CD4-positive, alpha-beta T cell treated with Interferon alpha-2 for 1 hour (primary cell): ENCODE measurements at places on chromosomes 16 and 17.

- no peak for DNase-seq
Measured at GRCh38 chr17:63563339-63563738, 13.1 kb downstream of the DCAF7 start.

DNA sequence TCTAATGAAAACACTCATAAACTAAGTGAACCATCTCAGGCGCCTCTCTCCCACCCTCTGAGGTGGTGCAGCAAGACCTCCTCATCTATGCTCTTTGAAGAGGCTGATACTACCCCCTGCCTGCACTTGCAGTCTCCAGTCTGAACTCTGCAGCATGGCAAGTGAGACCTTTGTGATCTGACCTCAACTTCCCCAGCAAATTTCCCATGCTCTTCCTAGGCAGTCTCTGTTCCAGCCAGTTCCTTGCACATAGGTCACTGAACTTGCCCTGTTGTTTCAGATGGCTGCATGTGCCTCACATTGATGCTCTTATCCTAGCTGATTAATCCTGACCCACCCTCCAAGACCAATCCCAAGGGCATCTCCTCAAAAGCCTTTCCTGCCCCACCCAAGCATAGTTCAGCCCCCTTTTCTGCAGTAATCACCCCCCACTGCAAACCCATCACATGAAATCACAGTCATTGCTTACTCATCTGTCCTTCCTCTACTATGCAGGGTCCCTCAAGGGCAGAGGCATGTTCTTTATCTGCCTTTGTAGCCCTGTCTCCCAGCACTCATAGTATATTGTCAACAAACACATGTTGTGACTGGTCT, 42.0 kb downstream of the TBX21 start:
- no peak for DNase-seq

DNA sequence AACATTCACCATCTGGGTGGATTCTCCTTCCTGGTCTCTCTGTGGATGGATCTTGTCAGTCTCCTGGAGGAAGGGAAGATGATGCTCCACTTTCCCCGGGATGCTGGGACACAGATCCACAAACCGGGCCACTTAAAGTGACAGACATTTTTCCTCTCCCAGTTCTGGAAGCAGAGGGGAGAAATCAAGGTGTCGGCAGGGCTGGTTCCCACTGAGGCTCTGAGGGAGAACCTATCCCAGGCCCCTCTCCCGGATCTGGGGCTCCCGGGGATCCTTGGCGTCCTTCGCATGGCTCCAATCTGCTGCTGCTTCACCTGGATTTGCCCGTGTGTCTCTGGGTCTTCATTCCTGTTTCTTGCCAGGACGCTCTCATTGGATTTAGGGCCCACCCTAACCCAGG, 263.1 kb upstream of the TNRC6C start:
- no peak for DNase-seq

DNA sequence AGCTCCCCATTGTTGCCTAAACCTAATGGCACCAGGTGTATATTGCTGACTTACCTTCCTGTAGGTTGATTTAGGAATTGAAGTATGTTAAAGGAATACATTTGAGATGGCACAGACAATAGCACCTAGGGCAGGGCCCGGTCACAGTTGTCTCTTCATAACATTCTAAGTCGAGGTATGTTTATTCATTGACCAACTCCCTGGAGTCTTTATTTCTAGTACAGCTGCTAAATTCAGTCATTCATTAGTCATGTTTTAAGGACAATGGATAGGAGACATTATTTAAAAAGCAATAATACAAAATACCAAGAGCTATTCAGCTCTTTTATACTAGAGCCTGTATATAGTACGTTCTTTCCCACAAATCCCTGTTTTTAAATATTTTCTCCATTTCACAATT, 369.5 kb upstream of the HSBP1 start:
- no peak for DNase-seq

DNA sequence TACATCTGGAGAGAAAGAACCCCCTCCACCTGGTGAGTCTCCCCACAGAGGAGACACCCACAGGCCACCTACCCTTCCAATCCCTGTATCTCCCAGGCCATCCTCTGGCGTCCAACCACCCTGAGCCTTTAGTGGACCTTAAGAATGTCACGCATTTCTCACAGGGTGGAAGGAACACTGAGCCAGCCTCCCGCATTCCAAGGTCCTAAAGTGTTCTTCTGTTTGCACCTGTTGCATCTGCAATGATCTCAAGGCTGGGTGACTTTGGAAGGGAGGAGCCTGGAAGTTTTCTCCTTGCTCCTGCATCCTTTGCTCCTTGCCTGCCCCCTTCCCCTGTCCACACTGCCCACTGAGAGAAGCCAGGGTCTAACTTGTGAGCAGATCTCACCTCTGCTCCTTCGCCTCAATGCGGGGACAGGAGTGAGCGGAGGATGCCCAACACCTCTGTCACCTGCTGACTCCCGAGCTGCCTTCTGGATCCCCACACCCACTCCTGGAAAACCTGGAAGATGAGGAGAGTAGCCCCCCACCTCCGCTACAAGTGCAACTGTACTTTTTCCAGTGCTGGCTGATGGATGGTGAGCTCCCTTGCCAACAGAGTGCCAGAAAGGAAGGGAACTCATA, 3.7 kb downstream of the CHST5 start:
- DNase-seq = no peak

- no peak for DNase-seq
Measured at GRCh38 chr17:60749050-60749449, 71.4 kb downstream of the BCAS3 start.

GRCh38 chr16:1958715-1959268, 546 bp upstream of the NDUFB10 start:
- DNase-seq = no peak

DNA sequence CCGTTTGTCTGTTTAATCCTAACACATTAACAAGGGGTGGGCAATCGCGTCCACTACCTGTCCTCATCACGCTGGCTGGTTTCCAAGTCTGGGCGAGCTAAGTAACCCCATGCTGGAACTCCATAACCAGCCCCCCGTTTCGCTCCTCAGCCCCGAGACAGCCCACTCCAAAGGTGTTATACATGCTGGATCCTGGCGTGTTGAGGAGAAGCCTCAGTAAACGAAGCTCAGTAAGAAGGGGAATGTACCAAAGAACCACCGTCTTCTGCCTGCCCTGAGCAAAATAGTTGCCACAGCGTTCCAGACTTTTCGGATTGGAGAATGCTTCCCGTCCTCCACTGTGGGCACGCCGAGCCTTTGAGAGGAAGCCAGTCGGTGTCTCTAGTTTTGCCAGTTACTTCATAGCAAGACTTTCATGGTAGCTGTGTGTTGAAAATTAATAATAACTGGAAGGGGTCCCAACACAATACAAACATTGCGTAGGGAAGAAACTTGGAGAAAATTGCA, 16.1 kb upstream of the C17orf78 start:
- no peak for DNase-seq

DNA sequence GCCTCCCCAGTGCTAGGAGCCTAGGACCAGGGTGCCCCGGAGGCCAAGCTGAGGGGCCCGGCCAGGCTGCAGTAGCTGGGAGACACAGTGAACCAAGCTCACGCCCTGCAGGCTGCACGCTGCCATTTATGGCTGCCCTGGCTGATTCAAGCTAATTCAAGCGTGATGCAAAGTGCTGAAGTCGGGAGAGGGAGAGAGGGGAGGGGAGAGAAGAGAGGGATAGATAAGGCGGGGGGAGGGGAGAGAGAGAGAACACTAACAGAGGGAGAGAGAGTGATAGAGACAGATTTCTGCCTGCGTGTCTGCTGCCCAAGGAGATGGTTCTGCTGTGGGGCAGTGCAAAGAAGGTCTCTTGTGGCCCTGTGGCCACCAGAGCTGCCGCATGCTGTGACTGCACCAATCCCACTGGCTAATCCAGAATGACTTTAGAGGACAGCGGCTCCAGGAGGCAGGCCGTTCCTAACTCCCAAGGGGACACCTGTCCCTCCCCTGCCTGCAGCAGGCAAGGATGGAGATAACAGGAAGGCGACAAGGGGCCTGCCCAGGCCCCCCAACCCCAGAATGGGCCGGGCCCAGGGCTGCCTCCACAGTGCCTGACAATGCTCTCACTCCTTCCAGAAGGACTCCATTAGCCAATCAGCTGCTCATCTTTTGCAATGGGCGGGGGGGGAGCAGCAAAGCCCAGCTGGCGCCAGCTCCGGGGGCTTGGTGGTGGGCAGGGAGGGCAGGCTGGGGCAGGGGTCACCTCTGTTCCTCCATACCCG, 12.9 kb downstream of the MXRA7 start:
- DNase-seq = no peak

DNA sequence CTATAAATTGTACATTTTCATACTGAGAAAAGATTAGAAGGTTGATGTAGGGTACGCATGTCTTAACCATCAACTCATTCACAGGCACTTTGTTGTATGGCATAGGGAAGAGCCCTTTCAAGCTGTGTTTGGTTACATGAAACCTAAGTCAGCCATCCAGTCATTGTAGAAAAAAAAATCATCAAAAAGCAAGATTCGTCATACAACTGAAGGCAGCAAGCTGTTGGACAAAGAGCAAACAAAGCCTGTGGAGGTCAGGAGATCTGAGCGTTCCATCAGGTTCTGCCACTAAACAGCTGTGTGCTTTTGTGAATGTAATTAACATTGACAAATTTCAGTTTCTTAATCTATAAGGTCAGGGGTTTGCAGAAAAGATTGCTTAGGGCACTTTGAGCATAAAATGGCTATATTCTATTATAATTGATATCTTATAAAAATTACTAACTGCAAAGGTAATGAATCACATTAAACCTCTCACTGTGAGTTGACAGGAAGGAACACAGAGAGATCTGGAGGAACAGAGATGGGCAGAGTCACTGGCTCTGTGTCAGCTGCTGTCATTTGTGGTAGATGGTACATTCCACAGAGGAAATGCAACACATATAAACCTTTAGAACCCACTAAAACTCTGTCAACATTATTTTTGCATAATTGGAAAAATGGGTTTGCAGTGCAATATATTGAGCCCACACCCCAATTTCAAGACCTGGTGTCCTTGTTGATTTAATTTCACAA, 66.3 kb upstream of the MYOCD start:
- no peak for DNase-seq

GRCh38 chr17:9644910-9645751, at the start of gene USP43:
Gene USP43 (plus strand): TSS chr17:9645517. CDS start chr17:9645633, 116 bp downstream.
- peak; percentile 8 for DNase-seq

DNA sequence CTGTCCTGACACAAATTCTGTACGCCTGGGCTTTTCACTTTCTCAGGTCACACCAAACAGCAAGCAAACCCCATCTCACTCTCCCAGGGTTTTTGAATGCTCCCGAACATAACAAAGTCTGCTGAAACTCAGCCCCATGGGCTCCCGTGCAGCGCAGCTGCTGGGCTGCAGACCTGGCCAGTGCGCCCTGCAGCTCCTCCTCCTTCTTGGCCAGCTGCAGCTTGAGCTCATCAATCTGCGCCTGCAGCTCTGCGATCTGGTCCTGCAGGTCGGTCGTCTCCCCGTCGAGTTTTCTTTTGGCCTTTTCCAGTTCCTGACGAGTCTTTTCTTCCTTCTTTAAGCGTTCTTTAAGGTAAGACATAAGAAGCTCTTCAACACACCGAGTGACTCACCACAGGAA, 70.5 kb downstream of the NDEL1 start:
- DNase-seq = no peak

- peak; percentile 79 for DNase-seq
Measured at GRCh38 chr17:50297407-50297865, 23.2 kb downstream of the TMEM92 start.

DNA sequence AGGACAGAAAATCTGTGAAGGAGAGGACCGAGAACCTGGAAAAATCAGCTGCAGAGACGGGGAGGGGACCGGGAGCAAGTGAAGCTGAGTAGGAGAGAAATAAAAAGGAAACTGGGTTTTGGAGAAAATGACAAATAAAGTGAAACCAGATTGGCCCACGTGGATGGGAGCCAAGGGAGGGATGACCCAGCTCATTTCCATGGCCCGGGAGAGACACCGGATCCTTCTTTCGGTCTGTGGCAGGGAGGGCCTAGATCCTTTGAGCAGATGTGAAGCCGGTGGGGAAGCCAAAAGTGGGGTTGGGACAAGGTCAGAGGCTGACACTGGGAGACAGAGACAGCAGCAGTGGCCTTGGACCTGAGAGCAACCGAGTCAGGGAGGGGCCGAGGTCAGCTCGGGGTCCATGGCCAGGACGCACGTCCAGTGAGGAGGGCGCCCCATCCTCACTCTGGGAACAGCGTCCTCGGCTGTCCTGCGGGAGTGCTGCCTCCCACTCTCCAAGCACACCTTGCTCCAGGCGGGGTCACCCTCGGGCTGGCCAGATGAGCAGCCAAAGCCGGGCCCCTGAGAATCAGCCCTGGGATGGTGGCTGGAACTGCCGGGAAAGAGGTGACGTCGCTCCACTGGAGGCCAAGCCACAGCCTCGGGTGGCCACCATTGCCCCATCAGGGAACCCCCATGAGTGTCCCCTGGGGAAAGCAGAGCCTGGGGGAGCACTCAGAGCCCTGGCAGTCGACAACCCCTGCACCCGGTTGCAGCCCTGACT, 50.8 kb upstream of the CDR2 start:
- DNase-seq = no peak

GRCh38 chr16:80924372-80924978, 82.2 kb downstream of the CMC2 start:
- DNase-seq = no peak
